ENCODE measurements at places on chromosomes 16 and 17.
A peak's percentile ranks its signal among the peaks of the same experiment; 100 is the strongest.

DNA sequence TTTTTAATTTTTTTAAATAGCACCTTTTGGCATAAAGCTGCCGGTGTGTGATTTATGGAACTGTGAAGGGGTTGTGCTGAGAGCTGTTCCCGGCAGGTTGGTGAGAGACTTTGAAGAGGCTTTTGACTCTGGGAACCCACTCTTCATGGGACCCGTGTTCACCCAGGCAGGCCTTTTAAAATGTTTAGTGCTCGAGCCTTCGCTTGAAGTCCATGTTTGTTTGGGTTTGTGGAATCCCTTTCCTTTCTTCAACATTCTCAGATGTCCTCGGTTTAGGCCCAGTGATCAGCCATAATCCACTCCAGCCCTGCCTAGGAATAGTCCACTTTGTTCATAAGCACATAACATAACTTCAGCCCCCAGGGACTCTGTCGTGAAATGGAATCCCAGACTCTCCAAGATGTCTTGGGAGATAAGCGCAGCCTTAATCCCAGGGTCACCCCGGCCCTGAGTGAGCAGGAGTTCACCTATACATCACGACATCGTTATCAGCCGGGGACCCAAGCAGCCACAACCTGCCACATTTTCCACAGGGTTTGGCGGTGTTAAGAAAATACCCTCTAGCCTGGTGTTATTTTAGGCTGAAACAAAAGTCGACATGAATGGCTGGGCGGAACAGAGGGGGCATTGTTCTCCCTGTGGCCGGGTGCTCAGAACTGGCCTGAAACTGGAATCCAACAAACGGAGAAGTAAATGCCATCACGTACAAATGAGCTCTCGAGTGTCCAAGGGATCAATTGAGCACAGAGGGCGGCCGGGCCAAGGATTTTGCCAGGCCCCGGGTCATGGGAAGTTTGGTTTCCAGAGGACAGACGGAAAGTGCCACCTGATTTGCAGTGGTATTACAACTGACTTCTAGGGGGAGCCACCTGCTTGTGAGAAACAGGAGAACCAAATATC, 145.7 kb upstream of the IRX3 start:
- DNase-seq = no peak

GRCh38 chr16:15775209-15775608, 81.6 kb downstream of the MYH11 start:
- DNase-seq = no peak

- DNase-seq = no peak
These were observed 33.0 kb downstream of the DCAKD start for GRCh38 chr17:45018514-45018847.

DNA sequence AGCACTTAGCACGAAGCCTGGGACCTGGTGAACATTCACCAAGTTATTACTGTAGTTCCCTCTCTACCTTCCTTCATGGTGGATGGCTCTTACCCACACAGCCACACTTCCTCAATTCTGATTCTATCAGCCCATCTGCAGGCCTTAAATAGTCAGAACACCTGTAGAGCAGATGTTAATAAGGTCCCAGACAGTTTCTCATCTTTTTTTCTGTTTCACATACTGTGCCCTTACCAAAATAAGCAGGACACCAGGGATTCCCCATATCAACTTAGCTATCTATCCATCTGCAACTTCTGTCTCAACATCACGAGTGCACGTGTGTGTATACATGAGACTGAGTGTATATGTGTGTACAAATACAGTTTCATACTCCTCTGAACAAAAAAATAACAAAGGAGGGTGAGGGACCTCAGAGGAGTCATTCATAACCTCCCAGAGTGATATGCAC, 2.8 kb downstream of the RECQL5 start:
- DNase-seq = no peak

DNA sequence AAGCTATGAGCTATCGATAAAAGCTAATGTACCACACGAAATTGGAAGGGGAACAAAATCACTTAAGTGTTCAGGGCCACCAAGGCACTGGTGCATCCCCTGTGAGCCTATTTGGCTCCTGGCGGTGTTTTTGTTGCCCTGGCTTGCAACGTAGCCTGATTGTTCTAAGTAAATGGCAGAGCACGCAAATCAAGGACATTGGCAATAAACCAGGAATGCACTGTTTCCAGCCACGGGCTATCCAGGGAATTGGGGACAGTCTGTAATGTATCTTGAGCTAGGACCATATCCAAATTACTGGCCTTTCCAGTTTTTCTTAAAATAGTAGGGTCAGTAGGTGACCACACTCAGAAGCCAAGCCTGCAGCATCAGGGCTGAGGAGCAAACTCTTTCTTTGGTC, 734.0 kb downstream of the MAF start:
- DNase-seq = no peak

- no peak for DNase-seq
These were observed 4.3 kb upstream of the PDF start for GRCh38 chr16:69334696-69335095.

GRCh38 chr17:75267411-75268232, 3.4 kb downstream of the MIF4GD start:
- no peak for DNase-seq

GRCh38 chr17:73493956-73494926, 150.0 kb downstream of the SDK2 start:
- DNase-seq = no peak

- DNase-seq = no peak
These were observed 49.2 kb downstream of the CRISPLD2 start for GRCh38 chr16:84868829-84869472.

- DNase-seq = peak; percentile 67
These were observed 63.5 kb upstream of the PVALEF start for GRCh38 chr17:81101614-81102306.

GRCh38 chr17:74332017-74332650, 6.1 kb downstream of the KIF19 start:
- DNase-seq = no peak

DNA sequence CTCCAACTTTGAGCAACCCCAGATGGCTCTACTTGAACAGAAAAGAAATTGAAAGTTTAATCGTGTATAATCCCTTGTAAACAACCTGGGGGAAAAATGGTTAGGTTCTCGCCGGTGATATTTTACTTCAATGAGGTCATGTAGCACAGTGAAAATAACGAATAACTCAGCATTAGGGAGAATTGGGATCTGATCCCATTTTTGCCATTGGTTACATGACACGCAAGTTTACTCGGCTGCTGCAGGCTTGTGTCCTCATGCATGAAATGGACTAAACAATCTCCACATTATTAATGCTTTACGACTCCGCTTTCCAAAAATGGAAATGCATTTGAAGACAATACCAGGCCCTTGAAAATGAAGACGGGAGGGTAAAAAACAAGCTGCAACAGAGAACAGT, 45.5 kb upstream of the LRRC37A3 start:
- no peak for DNase-seq

DNA sequence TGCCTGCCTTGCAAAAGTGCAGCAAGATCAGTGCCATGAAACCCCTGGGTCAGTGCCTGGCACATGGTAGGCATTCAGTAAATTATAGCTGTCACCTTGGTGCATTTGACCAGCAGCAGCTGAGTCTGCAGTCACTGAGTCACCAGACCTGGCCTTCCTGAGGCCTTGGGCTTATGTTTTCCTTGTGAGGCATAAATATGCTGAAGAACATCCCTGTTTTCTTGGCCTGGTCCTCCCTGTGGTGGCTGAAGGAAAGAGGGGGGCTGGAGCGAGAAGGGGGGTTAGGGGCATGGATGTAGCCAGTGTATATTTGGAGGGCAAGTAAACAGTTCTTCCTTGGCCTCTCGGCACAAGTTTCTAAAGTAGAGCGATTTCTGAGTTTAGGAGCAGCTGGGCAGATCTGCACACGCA, 26.5 kb downstream of the EPN2 start:
- DNase-seq = no peak

DNA sequence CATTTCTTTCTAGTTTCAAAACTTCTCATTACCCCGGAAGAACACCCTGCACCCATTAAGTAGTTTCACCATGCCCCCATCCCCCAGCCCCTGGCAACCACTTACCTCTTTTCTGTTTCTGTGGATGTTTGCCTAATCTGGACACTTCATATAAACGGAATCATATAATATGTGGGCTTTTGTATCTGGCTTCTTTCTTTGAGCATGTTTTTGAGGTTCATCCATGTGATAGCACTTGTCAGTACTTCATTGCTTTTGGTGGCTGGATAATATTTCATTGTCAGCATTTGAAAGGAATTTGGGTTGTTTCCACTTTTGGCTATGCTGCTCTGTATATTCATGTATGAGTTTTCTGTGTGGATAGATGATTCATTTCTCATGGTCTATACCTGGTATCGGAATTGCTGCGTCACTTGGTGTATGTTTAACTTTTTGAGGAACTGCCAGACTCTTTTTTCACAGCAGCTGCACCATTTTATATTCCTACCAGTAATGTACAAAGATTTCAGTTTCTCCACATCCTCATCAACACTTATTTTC, 30.0 kb upstream of the SLC5A10 start:
- no peak for DNase-seq

DNA sequence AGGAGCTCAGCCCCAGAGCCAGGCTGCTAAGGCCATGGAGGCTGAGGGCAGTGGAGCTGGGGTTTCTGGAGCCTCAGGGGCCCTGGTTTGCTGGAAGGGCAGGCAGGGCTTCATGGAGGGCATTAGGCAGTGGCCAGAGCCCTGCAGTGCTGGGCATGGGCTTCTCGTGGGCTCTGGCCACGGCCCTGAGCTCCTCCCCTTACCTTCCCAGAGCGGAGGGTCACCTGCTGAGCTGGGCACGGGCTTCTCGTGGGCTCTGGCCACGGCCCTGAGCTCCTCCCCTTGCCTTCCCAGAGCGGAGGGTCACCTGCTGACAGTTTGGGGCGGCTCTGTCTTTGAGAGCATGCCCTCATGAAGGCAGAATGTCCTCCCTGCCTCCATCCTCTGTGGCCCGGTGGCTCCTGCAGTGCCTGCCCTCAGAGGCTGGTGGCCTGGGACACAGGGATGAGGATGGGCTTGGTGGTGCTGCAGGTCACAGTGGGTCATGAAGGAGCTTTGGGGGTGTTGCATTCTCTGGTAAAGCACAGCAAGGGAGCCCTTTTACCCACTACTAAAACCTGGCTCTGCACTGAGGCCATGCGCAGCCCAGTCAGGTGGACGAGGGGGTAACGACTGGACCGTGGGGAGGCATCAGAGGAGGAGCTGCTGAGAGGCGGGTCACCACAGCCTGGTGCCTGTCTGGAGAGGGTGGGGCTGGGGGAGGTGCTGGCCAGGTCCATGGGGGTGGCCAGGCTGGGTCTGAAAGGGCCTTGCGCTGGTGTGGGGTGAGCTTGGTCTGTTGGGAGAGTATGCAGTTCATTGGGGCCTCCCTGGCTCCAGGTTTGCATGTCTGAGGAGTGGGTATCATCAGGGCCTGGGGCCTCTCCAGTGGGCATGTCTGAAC, 2.9 kb upstream of the RNPS1 start:
- DNase-seq = no peak

GRCh38 chr17:2905696-2906501, 109.7 kb downstream of the RAP1GAP2 start:
- DNase-seq = no peak

- DNase-seq = no peak
These were observed 235.8 kb downstream of the MAP2K4 start for GRCh38 chr17:12256380-12256995.

GRCh38 chr16:11689031-11689840, 21.0 kb downstream of the SNN start:
- DNase-seq = no peak

DNA sequence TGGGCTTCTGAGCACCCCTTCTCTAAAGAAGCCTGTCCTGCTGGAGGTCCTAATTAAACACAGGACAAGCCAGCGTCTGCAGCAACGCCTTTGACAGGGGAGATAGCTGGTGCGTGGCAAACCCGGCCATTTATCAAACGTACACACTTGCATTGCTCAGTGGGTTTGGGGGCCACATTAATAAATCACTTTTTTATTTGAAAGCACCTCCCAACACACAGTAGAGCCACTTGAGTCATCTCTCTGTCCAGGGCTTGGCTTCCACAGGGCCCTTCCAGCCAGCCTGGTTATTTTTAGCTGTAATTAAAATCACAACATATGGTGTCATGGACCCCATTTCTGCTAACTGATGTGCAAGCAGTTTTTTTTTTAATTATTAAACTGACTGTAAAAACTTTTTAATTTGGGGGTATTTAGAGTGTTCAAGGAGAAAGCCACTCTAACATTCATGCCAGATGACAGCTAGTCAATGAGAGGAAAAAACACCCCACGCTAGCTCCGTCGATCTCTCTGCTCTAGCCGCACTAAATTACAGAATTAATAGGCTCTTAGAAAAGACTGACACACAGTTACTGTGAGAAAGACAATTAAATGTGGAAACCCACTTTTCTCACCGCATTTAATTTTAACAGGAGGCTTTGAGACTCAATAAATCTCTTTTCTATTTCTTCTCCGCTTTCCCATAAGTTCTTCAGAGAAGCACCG, 201.0 kb upstream of the WSCD1 start:
- DNase-seq = no peak

DNA sequence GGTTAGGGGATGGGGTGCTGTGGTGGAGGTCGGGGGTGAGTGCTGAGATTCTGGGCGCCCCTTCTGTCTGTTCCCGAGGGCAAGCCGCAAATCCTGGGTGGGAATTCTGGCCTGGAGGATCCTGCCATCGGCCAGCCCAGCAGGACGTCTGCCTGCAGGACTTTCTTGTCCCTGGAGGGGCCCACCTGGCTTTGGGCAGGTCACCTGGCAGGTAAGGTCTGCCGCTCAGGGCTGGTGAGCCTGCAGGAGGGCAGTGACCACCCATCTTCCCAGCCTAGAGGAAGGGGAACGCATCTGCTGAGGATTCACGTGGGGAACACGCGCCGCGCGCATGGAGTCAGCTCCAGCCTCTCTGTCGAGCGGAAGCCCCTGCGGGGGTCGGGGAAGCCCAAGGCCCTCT, 5.4 kb downstream of the RNF222 start:
- DNase-seq = no peak

GRCh38 chr17:49915670-49916069, 53.3 kb upstream of the DLX4 start:
- DNase-seq = no peak

GRCh38 chr16:23227529-23227928, 45.0 kb downstream of the SCNN1G start:
- no peak for DNase-seq

DNA sequence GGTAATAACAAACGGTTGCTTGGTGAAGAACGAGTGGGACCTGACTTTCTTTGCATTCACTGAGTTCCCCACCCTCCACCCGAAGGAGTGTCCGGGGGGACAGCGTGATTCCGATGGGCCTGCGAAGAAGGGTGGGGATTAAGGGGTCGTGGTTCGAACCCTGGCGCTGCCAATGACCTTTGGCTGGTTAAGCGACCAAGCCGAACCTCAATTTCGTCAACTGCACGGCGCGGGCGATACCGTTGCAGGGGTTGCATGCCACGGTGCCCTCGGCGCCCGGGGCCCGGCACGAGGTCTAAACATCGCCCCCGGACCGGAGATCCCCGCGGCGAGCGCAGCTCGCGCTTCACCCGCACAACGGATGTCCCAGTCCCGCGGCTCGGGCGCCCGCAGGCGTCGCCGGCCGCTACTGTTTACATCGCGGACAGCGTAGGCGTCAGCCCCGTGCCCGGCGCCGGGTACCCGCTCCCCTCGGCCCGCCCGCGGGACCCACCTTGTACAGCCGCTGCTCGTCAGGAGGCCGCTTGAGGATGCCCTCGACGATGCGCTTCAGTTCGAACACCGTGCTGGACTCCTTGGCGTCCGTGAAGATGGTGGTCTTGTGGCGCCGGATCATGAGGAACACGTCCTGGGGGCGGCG, 460 bp downstream of the ELOB start:
- DNase-seq = no peak

All from stimulated activated CD8-positive, alpha-beta memory T cell treated with anti-CD3 and anti-CD28 coated beads, Interleukin-4, amount 100 ng/mL, for 4 hours (primary cell).